HAP-1 (cell line): ENCODE measurements at places on chromosomes 3 and 15.

DNA sequence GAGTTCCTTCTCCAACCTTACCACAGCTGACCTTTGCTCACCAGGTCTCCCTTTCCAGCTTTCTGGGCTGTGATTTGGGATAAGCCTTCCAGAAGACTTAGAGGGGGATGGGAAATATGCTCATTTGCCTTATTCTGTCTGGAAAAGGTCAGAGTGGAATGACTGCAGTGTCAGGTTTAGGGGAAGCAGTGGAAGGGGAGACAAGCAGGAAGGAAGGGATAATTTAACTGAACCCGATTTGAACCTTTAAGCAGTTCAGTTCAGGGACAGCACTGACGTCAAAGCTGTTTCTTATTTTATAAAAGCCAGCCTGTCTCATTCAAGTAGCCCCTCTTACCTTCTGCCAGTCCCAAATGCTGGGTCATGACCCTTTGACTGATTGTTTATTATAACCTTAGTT, 418.4 kb upstream of the RARB start:
- no peak for DNase-seq

DNA sequence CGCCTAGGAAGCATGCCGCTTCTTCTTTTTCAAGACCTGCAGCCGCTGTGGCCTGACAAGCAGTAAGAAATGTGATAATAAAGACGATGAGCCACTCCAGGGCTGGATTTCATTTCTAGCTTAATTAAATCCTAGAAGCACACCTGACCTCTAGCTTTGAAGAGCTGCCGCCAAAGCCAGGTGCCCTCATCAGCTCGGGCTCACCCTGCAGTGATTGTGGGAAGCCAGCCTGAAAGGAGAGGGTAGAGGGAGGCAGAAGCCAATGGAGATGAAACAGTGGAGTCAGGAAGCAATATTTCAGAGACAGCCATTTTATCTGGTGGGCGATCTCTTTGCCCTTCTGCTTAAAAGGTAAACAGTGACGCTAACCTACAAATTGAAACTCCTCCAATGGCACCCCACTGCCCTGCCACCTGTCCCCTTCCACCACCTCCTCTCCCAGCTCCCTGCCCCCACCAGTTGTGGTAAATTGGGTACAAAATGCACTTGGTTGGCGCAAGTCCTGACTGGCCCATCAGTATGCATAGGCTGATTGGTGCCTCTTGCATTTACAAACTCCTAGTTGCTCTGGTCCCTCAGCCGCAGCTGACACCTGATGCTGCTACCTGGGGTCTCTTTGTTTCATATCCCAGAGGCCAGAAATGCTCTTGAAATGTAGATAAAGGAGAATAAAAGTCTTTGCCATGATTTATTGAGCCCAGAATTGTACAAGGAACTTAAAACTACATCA, 385.3 kb downstream of the PDCD6IP start:
- DNase-seq: no peak

DNA sequence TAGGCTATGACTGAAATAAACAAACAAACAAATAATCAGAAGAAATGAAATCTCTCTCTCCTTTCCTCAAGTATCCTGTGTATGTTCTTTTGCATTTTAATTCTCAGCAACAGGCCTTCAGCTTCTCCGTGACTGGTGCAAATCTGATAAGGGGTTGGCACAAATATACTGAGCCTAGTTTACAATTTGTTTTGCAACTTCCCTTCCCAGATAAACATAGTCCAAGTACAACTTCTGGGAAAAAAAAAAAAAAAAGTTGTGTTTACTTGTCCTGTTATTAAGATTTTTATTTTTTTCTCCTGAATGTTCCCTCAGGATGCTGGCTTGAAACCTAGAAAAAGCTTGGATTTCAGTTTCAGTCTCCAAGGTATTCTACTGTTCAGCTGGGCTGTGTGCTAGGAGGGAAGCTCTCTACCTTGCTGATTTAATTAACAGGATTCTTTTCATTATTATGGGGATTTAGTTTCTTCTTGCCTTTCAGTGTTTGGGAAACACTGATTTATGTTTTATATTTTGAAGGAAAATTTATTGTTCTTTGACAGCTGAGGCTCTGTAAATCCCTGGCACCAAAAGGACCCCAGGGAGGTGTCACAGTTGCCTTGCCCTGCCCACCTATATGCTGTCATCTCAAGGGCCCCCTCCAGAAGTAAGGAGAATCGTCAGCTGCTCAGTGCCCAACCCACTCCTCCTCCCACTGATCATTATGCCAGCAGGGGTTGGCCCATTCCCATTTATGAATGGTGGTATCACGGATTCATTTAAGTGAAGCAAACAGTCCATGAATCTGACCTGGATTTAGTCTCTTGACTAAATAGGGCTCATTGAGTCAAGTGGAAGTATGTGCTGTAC, 185.2 kb downstream of the MEIS2 start:
- DNase-seq: no peak

DNA sequence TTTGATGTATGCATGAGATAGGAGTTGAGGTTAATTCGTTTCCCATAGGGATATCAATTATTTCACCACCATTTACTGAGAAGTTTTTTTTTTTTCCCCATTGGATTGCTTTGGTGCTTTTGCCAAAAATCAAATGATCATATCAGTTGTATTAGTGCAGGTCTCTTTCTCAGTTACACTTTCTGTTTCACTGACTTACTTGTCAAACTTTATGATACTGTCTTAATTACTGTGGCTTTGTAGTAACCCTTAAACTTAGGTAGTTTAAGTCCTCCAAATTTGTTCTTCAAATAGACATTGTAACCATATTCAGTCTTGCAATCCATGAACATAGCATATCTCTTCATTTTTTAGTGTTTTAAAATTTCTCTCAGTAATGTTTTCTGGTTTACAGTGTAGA, 259.9 kb upstream of the SLCO3A1 start:
- no peak for DNase-seq

DNA sequence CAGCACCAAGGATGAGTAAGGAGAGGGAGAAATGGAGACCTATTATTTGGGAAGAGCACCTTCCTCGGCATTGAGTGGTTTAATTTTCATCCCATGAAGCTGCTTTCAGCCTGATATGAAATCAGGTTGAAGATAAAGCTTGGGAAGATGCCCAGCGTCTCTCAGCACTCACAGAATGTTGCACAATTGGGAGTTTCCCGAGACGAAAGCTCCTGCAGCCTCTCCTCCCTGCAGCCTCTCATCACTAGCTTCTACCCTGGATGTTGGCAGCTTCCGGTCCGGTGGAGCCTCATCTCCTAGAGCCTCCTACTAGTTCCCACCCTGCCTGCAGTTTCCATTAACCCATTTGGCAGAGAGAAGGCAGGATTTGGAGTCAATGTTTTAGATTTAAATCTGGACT, 40.3 kb downstream of the EDEM1 start:
- DNase-seq: no peak

DNA sequence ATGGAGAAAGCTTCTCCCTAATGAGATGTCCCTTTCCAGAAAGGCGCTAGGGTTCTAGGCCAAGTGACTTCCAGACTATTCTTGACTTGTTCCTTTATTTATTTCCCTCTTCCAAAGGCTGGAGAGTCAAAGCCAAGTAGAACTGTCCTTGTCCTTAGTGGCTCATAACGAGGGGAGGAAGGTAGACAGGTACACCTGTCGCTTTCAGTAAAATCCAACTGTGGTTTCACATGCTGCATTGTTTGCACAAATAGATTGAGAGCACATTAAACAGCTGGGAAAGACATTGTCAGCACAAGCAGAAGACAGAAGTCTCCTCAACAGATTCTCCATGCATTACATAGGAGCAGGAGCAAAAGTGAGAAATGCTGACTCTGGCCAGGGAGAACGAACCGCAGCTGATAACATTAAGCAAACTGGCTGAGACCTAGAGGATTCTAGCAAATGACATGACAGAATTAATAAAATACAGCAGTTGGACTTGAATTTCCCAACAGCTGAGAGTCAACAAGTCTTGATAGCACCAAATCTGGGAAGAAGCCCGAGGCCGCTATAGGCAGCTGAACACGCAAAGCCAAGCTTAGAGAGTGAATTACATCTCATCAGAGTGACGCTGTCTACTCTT, 227.7 kb downstream of the TLE3 start:
- DNase-seq: no peak

DNA sequence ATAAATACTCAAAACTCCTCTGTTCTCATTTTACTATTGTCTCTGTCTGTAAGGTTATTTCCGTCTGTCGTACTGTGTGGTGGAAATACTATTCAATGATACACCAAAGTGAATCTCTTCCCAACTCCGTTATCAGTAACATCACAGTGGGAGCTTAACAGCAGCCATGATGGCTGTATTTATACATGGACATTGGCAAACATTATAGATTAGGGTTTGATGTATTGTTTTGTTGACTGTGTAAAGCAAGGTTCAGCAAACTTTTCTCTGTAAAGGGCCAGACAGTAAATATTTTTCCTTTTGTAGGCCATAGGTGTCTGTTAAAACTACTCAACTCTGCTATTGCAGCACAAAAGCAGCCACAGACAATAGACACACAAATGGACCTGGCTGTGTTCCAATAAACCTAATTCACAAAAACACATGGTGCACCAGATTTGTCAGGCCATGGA, 23.2 kb downstream of the LIPC start:
- peak; percentile 32 for DNase-seq

- no peak for DNase-seq
Measured at GRCh38 chr3:29319262-29319661, 38.4 kb downstream of the RBMS3 start.

DNA sequence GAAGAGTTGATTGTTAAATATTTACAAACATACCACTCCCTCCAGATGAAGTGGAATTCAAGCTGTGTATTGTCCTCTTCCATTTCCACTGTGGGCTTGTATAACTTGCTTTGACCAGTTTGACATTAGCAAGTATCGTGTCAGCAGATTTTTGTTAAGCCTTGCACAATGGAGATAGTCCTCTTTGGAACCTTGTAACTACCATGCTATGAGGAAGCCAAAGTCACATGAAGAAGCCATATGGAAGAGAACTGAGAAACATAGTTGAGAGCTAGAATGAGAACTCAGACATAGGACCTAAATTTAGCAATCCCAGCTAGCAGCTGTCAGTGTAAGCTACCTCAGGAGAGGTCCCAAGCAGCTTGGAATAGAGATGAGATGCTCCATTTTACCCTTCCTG, 889.2 kb downstream of the PDCD6IP start:
- no peak for DNase-seq

GRCh38 chr3:182959474-182960350, 20.6 kb downstream of the DCUN1D1 start:
- DNase-seq: peak; percentile 50

DNA sequence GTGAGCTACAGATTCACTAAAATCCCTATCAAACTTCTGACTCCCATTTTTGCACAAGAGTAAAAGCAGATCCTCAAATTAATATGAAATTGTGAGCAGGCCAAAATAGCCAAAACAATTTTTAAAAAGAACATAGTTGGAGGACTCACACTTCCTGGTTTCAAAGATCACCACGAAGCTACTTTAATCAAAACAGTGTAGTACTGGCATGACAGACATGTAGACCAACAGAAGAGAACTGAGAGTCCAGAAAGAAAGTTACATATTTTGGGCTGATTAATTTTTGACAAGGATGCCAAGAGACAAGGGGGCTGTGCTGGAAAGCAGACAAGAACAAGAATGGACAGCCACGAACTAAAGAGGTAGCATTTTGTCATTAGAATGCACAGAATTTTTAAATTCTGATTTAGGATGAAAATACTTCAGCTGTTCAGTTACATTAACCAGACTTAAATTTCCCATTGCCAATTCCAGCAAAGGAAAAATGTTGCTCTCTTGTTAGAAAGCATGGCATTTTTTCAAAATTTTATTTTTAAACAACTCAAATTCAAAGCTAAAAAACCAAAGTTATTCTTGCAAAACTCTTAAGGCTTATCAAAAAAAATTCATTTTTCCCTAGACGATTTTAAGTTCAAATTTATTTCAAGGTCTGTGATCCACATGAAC, 14.0 kb downstream of the RYK start:
- DNase-seq: no peak

GRCh38 chr3:134251731-134252391, 1.2 kb upstream of the RYK start:
- no peak for DNase-seq

DNA sequence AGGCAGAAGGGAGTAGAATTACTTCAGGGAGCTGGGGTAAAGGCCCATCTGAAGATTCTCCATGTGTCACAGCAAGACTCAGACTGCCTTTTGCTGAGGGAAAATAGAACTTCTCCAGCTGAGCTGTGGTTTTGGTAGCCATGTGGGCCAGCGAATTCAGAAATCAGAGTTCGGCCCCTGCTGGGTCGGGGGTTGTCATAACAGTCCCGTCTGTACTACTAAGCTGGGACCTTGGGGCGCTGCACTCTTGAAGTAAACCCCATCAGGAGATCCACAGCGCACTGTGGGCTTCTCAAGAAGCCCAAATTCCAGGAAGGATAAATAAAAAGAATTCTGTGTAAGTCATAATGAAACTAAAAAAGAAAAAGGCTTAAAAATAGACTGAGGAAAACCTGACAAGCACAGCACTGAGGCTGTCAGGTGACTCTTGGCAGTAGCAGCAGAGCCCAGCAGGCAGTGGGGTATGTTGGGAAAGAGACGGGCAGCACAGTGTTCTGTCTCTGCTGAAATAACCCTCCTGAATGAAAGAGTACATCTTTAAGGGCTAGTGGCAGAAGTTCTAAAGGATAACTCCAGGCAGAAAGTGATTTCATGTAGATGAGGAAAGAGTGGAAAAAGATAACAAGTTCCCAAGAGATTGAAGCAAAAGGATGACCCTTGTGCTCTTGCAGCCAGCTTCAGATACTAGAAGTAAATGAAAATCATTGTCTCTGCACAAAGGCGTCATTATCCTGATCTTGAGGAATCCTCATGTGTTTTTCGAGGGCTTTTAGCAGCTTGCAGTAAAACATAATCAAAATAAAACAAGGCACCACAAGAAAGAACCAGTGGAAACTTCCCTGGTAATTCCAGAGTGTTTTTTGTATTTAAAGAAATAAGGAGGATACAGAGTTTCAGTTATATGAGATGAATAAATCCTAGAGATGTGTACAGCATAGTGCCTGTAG, 74.5 kb downstream of the RAB7A start:
- no peak for DNase-seq

DNA sequence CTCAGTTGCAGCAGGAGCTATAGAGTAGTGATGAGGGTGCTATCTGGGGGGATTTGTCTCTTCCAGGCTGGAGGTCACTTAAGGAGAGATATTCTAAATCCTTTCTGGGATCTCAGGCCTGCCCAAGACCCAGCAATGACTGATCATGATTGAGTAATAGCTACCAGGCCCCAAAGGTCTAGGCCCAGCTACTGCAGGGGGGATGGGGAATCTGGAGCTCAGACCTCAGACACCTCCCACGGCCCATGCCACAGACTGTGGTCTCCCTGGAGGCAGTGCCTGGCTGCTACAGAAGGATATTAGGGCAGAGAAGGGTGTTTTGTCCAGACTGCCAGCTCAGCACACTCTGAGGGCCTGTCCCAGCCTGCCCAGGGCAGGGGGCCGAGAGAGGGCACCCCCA, 6.9 kb downstream of the SLC38A3 start:
- no peak for DNase-seq

DNA sequence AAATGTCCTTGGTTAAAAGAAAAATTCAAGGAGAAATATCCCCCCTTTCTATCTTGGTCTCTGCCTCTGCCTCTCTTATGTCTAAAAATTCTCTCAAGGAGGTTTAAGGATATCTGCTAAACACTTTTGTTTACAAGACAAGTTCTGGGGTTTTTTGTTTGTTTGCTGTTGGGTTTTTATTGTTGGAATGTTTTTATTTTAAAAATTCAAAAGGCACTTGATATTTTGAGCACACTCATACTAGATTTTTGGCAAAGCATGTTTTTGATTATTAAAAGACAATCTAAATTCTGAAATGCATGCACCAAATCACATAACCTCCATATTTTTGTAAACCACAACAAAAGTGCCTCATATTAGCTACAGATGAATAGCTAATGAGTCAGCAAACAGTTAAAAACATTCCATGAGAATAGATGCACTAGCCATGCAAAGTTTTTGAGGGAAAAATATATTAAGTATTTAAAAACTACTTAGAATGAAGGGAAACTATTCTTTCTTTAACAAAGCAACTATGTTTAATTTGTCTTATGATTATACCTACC, 84.6 kb downstream of the ZBTB20 start:
- no peak for DNase-seq
